ENCODE measurements at places on chromosomes 16 and 17.
A peak's percentile ranks its signal among the peaks of the same experiment; 100 is the strongest.

DNA sequence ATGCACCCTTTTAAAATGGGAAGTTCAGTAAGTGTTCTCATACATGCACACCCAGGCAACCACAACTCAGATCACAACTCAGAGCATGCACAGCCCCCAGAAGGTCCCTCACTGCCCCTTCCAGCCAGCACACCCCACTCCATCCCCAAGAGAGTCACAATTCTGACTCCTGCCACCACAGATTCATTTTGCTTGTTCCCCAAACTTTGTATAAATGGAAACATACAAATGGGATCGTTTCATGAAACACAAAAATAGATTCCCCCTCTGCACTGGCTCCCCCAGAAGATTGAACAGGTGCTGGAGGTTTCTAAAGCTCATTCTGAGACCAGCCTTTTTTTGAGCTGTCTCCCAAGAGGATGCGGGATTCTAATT is 3.3 kb upstream of the TNFRSF13B start:
- no peaks in the 10 kb centered on the region for H3K27me3 ChIP-seq
- H3K36me3 ChIP-seq, result no peaks in the 10 kb centered on the region
- no peak for DNase-seq
- peaks cover 8% of the 10 kb centered on the region for H3K4me1 ChIP-seq

DNA sequence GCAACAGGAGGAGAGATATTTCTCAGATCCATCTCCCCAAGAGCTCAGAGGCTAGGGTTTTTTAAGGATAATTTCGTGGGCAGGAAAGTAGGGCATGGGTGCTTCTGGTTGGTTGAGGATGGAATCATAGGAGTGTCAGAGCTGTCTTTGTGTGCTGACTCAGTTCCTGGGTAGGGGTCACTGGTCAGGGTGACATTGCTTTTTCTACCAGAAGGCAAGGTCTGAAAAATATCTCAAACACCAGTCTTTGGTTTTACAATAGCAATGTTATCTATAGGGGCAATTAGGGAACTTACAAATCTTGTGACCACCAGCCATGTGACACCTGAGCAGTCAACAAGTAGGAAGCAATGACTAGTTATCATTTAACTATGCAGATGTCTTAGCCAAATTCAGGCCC is 82.9 kb upstream of the DYNLRB2 start:
- H3K27ac ChIP-seq, result no peak overlapping the region
- no peaks in the 10 kb centered on the region for H3K4me1 ChIP-seq
- peaks cover 6% of the 10 kb centered on the region for H3K27me3 ChIP-seq
- no peak overlapping the region for H3K4me3 ChIP-seq
- no peak for DNase-seq

DNA sequence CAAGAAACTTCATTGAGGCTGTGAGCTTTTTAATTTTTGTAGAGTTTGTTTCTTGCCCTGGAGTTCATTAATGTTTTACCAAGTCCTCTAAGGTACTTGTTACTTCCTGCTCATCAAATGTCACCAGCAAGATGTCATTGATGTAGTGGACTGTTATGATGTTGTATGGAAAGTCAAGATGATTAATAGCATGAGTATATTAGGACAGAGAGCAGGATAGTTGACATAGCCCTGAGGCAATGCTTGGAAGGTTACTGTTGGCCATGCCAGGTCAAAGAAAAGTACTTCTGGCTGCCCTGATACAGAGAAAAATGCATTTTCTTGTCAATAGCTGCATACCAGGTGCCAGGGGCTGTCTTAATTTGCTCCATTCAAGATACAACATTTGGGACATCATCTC is 6.7 kb downstream of the KRTAP1-5 start:
- DNase-seq, result no peak
- peaks cover 2% of the 10 kb centered on the region for H3K27me3 ChIP-seq
- H3K4me1 ChIP-seq, result no peaks in the 10 kb centered on the region

GRCh38 chr17:71438631-71439146 is 682.1 kb upstream of the SOX9 start:
- no peak overlapping the region for H3K27ac ChIP-seq
- DNase-seq, result no peak

GRCh38 chr16:80369138-80369958 is 171.4 kb upstream of the DYNLRB2 start:
- no peak overlapping the region for H3K4me3 ChIP-seq
- no peaks in the 10 kb centered on the region for H3K4me1 ChIP-seq
- H3K27me3 ChIP-seq, result no peaks in the 10 kb centered on the region
- no peaks in the 10 kb centered on the region for H3K36me3 ChIP-seq

DNA sequence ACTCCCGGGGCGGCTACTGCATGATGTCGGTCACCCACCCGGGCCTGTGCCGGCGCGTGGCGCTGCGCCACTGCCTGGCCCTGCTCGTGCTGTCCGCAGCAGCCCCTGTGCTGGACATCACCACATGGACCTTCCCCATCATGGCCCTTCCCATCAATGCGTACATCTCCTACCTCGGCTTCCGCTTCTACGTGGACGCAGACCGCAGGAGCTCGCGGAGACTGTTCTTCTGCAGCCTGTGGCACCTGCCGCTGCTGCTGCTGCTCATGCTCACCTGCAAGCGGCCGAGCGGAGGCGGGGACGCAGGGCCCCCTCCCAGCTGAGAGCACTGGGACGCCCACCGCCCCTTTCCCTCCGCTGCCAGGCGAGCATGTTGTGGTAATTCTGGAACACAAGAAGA is 29.8 kb downstream of the CDRT15 start:
- H3K27ac ChIP-seq, result peak overlapping the region; percentile 64
- H3K4me3 ChIP-seq, result no peak overlapping the region
- no peak for DNase-seq
- H3K4me1 ChIP-seq, result peaks cover 61% of the 10 kb centered on the region
- H3K27me3 ChIP-seq, result no peaks in the 10 kb centered on the region

DNA sequence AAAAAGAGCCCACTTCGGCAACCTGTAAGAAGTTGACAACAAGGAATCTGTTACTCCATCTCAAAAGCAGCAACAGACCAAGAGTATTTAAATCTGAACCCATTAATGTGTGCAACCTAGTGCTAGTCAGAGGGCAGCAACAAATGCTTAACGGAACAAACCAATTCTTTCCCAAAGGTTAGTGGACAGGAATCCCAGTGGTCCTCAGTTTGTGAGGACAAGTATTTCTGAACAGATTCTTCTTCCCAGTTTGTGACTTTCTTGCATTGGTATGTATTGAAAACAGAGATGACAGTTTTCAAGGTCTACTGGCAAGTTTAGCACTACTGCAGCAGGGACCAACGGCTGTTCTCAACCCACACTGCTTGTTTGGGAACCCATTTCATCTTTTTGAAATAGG is 2.9 kb downstream of the RPL26 start:
- no peak for DNase-seq
- peaks cover 62% of the 10 kb centered on the region for H3K36me3 ChIP-seq
- no peaks in the 10 kb centered on the region for H3K27me3 ChIP-seq
- H3K27ac ChIP-seq, result no peak overlapping the region
- H3K4me3 ChIP-seq, result peak overlapping the region; percentile 99
- H3K4me1 ChIP-seq, result peaks cover 77% of the 10 kb centered on the region

DNA sequence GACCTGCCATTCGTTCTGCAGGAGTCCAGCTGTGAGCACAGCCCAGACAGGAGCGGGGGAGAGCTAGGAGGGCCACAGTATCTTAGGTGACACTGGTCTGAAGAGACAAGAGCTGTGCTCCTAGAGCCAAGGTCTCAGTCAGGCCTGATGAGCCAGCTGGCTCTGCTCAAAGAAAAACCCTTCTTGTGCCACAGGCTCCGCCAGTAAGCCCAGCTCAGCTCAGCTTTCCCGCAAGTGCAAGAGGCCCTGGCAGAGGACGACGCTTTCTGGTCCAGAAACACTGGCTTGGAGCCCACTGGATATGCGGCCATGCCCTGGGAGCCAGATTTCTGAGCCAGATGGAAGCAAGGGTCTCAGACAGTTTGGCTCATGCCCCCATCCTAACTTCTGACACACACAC is 23.9 kb downstream of the PEMT start:
- H3K4me1 ChIP-seq, result peaks cover 2% of the 10 kb centered on the region
- DNase-seq, result no peak
- H3K36me3 ChIP-seq, result peaks cover 3% of the 10 kb centered on the region
- H3K27ac ChIP-seq, result no peak overlapping the region
- no peaks in the 10 kb centered on the region for H3K27me3 ChIP-seq
- H3K4me3 ChIP-seq, result no peak overlapping the region

DNA sequence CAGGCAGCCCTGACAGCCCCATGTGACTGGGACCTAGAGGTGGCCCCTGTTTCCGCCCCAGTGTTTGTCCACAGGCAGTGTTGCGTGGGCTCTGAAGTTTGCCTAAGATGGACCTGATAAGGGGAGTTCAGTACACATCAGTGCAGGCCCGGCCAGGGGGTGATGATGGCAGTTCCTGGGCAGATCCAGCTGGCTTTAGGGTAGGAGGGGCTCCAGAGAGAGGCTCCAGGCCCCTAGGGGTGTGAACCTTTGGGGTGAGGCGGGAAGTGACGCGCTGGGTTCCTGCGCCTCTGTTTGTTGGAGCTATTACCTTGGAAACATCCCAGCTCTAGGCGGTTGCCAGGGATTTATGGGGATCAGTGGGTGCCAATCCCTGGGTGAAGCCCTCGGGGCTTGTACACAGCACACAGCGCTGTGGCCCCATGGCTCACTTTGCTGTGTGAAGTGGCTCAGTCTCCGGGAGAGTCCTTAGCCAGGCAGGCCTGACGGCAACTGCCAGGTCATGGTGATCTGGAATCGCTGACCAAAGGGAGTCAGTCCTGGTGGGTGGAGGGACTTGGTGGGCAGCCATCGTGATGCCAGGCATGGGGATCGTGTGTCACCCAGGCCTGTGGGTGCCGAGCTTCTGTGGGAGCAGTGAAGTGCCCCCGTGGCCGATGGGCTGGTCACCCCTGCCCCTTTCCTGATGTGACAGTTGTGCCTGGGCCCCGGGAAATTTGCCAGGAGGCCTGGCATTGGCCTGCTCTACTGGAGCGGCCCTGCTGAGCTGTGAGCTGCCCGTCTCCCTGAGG is 146.1 kb downstream of the SEC14L1 start:
- H3K4me1 ChIP-seq, result peaks cover 7% of the 10 kb centered on the region
- H3K27me3 ChIP-seq, result peaks cover 8% of the 10 kb centered on the region
- no peak overlapping the region for H3K27ac ChIP-seq
- H3K36me3 ChIP-seq, result no peaks in the 10 kb centered on the region
- no peak overlapping the region for H3K4me3 ChIP-seq
- DNase-seq, result no peak

DNA sequence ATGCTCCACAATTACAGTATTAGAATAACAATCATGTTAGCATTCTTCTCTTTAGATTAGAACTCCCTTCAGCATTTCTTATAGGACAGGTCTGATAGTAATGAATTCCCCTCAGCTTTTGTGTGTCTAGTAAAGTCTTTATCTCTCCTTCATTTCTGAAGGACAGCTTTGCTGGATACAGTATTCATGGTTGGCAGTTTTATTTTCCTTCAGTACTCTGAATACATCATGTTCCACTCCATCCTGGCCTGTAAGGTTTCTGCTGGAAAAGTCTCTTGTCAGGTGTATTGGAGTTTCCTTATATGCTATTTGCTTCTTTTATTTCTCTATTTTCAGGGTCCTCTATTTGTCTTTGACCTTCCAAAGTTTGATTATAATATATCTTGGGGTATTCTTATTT is 4.0 kb upstream of the ABCA10 start:
- peaks cover 4% of the 10 kb centered on the region for H3K36me3 ChIP-seq
- no peak overlapping the region for H3K27ac ChIP-seq
- no peaks in the 10 kb centered on the region for H3K4me1 ChIP-seq

- H3K27ac ChIP-seq, result no peak overlapping the region
- DNase-seq, result no peak
- peaks cover 15% of the 10 kb centered on the region for H3K36me3 ChIP-seq
- no peaks in the 10 kb centered on the region for H3K27me3 ChIP-seq
- H3K4me3 ChIP-seq, result no peak overlapping the region
- no peaks in the 10 kb centered on the region for H3K4me1 ChIP-seq
These were observed 79.3 kb downstream of the NQO1 start for GRCh38 chr16:69647020-69647419.

GRCh38 chr17:79619196-79619595 is 8.3 kb upstream of the RBFOX3 start:
- no peaks in the 10 kb centered on the region for H3K36me3 ChIP-seq
- H3K4me1 ChIP-seq, result no peaks in the 10 kb centered on the region

GRCh38 chr16:83915081-83915480 is 16.2 kb downstream of the MLYCD start:
- DNase-seq, result no peak
- H3K4me1 ChIP-seq, result no peaks in the 10 kb centered on the region
- no peak overlapping the region for H3K4me3 ChIP-seq

DNA sequence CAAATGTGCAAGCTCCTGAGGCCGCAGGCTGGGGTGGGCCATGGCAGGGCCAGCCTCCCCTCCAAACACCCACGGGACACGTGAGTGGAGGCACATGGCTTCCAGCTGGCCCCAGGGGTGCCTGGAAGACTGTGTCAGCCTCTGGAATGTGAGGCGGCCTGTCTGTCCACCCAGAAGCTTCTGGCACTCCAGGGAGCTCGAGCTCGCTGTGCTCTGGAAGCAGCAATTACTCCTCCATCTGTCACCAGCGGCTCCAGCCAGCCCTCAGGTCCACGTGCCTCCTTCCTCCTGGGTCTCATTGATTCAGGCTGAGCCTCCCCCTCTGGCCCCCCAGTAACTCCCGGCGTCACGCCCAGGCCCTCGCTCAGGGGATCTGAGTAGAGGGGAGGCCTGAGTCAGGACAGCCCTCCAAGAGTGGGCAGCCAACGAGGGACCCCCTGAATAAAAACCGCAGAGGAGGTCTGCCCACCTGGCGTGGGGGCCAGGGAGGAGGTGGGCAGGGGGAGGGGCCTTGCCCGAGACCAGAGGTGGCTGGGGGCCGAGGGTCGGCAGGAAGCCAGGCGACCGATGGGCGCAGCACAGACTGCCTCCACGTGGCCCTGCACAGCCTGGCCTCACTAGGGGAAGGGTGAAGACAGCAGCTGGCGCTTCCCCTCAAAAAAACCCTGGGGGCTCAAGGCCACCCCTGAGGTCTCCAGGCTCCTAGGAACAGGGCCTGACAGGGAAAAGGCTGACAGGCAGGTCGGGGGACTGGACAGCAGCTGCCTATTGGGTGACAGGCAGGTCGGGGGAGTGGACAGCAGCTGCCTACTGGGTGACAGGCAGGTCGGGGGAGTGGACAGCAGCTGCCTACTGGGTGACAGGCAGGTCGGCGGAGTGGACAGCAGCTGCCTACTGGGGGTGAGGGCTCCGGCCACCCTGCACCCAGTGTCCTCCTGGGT is 11.9 kb downstream of the PIEZO1 start:
- H3K27ac ChIP-seq, result no peak overlapping the region
- H3K4me3 ChIP-seq, result no peak overlapping the region
- H3K36me3 ChIP-seq, result no peaks in the 10 kb centered on the region

DNA sequence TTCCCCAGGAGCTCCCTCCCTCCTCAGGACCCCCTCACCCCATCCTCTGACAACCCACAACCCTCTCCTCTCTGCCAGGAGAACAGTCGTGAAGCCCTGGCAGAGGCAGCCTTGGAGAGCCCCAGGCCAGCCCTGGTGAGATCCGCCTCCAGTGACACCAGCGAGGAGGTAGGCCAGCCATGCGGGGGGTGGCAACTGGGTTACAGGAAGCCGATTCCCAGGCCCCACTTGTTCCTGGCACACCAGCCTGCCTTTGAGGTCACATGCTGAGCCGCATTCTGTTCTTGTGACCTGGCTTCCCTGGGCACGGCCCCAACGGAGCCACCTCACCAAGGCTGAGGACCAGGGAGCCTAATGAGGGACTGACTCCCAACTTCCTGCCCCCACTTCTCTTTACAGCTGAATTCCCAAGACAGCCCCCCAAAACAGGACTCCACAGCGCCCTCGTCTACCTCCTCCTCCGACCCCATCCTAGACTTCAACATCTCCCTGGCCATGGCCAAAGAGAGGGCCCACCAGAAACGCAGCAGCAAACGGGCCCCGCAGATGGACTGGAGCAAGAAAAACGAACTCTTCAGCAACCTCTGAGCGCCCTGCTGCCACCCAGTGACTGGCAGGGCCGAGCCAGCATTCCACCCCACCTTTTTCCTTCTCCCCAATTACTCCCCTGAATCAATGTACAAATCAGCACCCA is 7.9 kb downstream of the NAT9 start:
- no peaks in the 10 kb centered on the region for H3K27me3 ChIP-seq
- peaks cover 20% of the 10 kb centered on the region for H3K4me1 ChIP-seq
- H3K36me3 ChIP-seq, result peaks cover 15% of the 10 kb centered on the region
- no peak for DNase-seq
